NCI-H2227 treated with DMSO at 0.1 percent for 48 hours (cell line): ENCODE measurements at places on chromosomes 6 and 20.

GRCh38 chr6:166286839-166287271 is 21.3 kb downstream of the PRR18 start:
- DNase-seq = no peak

- no peak for DNase-seq
These were observed 65.4 kb downstream of the FILIP1 start for GRCh38 chr6:75428204-75428603.

GRCh38 chr6:8194490-8194889 is 92.1 kb upstream of the EEF1E1 start:
- no peak for DNase-seq

GRCh38 chr6:27205375-27206278 is 41.9 kb upstream of the PRSS16 start:
- DNase-seq = no peak

DNA sequence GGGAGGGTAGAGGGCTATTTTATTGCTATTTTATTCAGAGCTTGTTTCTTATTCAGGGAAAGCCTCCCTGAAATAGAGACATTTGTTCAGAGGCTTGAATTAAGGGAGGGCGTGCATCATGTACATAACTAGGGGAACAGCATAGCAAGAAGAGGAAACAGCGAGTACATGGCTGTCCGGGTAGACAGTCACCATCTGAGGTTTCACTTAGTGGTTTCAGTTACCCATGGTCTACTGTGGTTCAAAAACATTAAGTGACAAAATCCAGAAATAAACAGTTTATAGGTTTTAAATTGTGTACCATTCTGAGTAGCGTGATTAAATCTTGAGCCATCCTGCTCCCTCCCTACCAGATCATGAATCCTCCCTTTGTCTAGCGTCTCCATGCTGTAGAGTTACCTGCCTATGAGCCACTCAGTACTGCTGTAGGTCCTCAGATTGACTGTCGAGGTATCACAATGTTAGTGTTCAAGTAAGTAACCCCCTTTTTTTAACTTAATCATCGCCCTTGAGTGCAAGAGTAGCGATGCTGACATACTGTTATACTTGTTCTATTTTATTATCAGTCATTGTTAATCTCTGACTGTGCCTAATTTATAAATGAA is 791.5 kb downstream of the TFAP2A start:
- DNase-seq = no peak

DNA sequence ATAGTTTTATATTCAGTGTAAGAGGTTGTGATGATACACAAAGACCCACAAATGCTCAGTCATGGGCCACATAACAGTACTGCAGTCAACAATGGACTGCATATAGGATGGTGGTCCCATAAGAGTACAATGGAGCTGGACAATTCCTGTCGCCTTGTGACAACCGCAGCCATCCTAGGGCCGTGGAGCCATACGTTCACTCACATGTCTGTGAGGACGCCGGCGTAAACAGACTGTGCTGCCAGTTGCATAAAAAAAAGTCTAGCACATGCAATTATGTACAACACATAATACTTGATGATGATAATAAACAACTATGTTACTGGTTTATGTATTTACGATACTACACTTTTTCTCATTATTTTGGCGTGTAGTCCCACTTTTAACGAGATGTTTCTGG is 30.9 kb downstream of the BFSP1 start:
- DNase-seq = no peak

DNA sequence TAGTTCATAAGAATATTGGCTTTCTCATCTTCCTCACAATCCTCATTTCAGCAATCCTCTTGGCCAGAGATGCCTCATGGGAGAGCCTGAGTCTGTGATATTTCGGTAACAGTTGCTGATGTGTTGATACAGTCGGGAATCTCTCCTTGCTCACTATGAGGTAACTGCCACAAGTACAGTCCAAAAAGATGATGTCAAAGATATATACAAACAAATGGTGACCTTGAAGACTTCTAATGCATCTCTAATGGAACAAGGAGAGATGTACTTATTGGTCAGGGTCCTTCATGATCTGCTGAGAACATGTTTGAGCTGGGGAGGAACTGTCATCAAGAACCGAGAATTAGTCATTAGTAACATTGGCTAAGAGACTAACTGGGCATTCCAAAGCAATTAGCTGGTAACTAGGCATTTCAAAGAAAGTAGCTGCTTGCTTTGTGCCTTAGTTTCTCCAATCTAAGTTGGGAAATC is 56.1 kb downstream of the FILIP1 start:
- no peak for DNase-seq

DNA sequence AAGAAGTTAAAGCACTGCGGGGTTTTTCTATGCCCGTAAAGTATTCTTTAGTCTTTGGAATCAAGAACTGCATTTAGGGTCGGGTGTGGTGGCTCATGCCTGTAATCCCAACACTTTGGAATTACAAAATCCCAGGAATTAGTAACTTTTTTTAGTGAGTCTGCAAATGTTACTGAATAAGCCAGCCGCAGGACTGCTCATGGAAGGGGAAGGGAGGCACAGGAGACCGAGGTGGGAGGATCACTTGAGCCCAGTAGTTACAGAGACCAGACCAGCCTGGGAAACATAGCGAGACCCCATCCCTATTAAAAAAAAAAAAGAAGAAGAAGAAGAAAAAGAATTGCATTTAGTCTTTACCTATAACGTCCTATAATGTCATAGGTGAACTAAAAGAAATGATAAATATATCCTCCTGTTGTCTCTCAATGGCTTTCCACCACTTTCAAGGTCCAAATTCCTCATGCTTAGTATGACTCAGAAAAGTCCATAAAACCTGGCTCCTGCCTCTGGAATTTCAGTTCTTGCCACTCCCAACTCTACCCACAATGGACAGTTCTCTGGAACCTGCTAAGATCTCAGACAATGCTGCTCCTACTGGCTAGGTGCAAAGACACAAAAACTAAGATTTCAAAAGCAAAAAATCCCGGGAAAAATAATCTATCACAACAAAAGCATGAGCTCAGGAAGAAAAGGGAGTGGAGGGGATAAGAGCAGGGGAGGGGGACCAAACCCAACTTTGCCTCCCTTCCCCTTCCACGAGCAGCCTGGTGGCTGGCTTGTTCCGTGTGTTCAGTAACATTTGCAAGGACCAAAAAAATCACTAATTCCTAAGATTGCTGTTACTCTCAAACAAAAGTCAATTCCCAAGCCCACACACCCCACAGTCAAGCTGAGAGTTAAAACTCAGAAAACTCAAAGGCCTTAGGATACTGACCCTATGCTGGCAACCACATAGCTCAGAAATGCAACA is 39.0 kb downstream of the B4GALT5 start:
- no peak for DNase-seq

GRCh38 chr6:16683641-16684194 is 77.5 kb downstream of the ATXN1 start:
- no peak for DNase-seq

DNA sequence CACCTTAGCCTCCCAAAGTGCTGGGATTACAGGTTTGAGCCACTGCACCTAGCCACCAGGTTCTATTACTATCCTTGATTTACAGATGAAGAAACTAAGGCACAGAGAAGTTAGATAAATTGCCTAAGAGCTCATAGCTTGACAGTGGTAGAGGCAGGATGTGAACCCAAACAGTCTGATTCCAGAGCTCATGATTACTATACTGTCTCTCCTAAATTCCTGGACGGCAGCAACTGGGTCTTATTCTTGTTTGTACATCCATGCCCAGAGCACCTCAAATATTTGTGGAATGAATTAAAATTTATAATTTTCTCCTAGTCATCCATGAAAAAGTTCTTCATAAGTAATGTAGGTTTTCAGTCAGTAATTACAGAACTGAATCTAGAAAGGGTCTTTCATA is 15.1 kb downstream of the PDSS2 start:
- no peak for DNase-seq

GRCh38 chr6:117028256-117028655 is 151.2 kb downstream of the RFX6 start:
- no peak for DNase-seq

- DNase-seq = no peak
These were observed 256.7 kb upstream of the RAB32 start for GRCh38 chr6:146286961-146287360.

GRCh38 chr20:39108746-39109145 is 146.6 kb downstream of the DHX35 start:
- DNase-seq = no peak

DNA sequence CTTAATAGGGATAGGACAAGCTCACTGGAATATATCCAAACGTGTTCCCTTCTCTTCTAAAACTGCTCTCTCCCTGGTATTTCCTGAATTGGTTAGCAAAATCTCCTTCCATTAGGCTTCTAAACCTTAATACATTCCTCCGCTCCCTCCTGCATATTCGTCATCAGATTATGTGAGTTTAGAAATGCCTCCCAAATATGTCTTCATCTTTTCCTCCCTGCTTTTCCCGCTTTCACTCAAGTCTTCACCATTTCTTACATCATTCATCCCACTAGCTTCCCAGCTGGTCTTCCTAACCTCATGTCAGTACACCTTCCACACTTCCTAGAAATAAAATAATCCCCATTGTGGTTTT is 26.9 kb downstream of the SLC22A16 start:
- no peak for DNase-seq

GRCh38 chr6:73706971-73707370 is 11.0 kb downstream of the CD109 start:
- no peak for DNase-seq

DNA sequence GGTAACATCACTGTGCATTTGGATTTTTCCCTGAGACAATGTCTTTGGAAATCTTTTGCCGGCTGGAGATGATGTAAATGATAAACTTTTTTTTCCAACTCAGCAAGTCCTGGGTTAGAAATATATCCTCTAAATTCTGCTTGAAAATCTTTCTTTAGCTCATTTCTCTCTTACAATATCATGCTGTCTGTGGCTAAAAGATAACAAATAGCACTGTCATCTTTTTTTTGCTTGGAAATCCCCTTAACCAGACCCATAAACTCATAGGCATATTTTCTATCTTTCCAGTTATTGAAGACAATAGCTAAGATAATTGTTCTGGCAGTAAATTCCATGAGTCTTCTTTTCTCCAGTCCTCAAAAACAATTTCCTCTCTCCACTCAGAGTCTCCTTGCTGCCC is 481.5 kb downstream of the NKAIN2 start:
- DNase-seq = no peak

DNA sequence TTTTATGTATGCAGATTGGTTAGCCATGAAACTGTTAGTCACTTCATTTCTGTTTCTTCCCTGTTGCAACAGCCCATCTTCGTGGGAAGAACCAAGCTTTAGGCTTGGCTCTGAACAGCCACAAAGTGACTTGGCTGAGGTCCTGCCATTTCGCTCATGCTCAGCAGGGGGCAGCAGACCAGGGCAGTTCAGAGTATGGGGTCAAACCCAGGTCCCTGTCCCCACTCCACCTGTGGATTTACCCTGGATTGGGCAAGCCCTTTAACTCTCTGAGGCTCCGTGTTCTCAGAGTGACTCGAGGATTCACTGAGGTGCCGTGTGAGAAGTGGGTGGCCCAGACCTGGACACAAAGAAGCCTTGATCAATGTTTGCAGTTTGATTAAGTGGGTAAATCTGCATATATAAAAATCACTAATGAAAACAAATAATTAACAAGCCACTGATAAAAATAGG is 19.8 kb upstream of the MAP1LC3A start:
- DNase-seq = no peak

- peak; percentile 20 for DNase-seq
These were observed 145.5 kb upstream of the RNF24 start for GRCh38 chr20:4160761-4161305.

GRCh38 chr20:32606107-32606506 is 21.0 kb upstream of the NOL4L start:
- no peak for DNase-seq

DNA sequence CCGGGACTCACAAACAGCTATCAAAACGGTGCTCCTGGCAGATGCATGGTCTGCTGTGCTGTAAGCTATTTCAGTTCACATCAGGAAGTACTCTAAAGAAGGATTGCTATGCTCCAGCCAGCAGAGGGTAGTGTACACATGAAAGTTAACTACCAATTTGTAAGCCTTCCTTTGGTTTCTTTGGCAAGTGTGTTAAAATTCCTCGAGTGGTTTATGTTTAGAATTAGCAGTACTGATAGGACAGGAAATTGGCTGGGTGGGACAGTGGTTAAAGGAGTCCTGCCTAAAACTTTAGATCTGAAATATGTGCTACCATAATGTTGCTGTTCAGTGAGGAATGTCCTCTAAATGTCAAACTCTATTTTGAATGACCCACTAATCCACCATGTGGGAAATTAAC is 47.4 kb downstream of the TRMT11 start:
- peak; percentile 6 for DNase-seq

DNA sequence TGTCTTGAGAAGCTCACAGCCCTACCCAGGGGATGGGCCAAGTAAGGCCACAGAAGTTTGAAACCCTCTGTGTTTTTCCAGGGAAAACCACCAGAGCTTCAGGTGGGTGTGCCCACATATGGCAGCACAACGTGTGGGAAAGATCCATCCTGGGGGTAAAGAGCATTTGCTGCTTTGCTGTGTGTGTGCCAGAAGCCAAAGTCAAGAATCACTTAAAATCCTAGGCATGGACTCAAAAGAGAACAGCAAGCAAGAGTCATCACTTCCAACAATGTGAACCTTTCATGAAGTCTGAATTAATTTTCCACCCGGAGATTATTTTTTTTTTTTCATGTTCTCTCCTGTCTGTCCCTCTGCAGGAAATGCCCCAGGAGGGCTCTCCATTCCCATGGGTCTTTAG is 308.2 kb upstream of the SGK1 start:
- DNase-seq = no peak

DNA sequence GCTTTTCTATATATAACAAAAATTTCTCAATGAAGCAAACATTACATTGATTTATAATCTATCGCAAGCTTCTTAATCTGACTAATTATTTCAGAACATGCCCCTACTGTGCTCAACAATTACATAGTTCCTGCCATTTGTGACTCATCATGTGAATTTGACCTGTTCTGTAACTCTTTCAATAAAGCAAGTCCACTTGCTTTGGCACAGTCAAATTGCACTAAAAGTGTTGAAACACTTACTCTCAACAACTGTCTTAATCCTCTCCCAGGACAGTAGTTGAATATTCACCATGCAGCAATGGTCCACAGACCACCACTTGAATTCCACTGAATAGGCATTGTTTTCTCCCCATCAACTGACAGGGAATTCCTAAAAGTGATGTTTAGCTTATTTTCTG is 67.7 kb upstream of the SPTLC3 start:
- DNase-seq = no peak

- no peak for DNase-seq
These were observed 142.9 kb downstream of the RNASET2 start for GRCh38 chr6:166813461-166813860.

GRCh38 chr6:158711264-158711663 is 61.4 kb downstream of the SYTL3 start:
- DNase-seq = no peak

DNA sequence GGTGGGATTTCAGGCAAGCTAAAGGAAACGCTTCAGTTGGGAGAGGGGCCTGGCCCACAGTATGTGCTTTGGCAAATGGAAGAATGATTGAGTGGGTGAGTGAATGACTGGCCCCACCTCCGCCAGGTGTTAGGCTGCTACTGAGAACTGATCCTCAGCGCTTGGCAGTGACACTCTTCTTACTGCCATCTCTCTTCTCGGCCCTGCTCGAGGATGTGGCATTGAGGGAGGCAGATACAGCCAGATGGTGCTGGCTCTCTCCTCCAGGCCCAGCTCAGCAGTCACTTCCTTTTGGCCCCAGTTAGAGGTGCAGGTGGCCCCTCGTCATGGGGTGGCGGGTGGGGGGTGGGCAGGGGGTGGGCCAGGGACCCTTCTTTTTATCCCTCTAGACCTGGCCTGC is 38.9 kb upstream of the KCNK5 start:
- no peak for DNase-seq
